ENCODE measurements at places on chromosomes 5 and 9.
A peak's percentile ranks its signal among the peaks of the same experiment; 100 is the strongest.

DNA sequence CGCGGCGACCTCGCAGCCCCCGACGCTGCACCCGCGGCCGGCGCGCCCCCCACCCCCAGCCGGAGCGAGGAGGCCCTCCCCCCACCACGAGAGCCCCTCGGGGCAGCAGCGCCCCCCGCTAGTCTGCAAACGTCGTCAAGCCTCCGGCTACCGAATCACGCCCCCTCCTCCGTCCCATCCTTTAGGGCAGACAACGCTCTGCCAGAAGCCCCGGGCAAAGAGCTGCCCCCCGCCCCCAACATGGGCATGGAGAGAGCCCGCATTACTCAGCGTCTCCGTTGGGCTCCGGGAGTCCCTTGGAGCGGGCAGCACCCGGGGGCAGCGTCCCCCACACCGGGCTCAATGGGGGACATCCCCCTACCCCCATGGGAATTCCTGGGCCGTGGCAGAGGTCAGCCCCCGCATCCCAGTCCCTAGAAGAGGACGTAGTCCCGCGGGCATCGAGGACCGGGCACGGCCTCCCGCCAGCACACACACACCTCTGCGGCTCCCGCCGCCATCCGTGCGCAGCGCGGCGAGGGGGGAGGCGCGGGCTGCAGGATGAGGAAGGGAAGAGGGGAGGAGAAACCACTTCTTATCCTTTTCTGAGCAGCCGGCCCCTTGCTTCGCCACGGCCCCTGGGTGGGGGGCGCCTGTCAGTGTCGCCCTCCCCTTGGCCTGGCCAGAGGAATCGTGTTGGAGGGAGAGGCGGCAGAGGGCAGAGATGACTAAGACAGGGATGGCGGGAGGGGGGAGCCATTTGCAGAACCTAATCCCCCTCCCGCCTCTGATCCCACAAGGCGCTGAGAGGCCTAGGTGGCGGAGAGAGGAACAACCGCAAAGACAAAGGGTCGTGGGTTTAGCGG lies 750 bp downstream of the DNM1 start:
- DNase-seq, result peak; percentile 27

- no peak for DNase-seq
Measured at GRCh38 chr5:76341651-76342334, 61.3 kb upstream of the IQGAP2 start.

DNA sequence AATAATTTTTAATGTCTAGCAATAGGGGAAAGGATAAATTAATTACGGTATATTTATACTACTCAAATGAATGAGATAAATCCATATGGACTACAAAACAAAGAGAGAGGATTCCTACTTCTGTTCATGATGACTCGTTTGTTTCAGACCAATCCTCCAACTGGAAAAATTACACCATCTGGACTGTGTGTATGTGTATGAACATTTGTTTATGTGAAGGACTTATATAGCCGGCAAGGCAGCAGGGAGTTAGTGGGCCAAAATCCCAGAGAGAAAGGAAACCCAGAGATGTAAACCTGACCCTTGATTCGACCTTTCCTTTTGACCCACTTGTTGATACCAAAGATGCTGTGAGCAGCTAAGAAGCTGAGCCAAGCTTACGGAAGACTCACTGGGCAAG lies 20.1 kb downstream of the PDE6A start:
- no peak for DNase-seq

DNA sequence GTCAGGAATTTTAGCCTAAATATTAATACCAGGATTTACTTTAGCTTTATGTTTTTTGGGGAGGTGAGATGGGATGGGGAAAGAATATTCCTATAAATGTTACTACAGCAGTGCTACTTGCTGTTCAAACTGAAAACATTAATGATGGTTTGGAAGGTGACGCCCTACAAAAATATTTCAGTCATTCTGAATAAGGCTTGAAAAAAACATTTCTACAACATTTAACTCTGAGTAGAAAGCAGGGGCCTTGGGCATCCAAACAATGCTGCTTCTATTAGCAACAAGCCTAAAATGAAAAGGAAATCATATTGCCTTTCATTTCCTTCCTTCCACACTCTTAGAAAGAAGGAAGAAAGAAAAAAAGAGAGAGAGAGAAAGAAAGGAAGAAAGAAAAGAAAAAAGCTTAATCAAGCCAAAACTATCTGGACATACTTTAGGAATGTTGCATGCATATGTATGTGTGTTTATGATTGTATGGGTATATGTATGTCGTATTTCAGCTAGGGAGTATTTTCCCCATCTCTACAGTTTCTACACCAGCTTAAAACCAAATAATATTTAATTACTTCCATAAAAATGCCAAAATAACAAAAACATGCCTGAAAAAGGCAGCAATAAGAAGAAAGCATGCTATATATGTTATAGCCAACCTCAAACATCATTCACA lies 16.3 kb upstream of the DAB2 start:
- DNase-seq, result no peak

- DNase-seq, result no peak
Measured at GRCh38 chr9:99004717-99005460, 61.2 kb downstream of the COL15A1 start.

DNA sequence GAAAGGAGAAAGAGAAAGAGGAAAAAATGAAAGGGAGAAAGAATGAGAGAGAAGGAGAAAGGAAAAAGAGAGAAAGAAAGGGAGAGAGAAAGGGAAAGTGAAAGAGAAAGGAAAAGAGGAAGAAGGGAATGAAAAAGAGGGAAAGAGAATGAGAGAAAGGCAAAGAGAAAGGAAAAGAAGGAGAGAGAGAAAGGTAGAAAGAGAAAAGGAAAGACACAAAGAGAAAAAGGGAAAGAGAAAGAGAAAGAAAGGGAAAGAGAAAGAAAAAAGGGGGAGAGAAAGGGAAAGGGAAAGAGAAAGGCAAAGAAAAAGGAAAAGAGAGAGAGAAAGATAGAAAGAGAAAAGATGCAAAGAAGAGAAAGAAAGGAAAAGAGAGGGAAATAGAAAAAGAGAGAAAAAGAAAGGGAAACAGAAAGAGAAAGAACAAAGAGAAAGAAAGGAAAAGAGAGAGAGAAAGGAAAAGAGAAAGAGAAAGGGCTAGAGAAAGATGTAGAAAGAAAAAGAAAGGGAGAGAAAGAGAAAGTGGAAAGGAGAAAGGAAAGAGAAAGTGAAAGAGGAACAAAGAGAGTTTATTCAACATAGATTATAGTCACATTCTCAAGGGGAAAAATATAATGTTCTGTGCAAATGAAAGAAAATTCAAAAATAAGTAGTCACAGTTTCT lies 165.2 kb downstream of the TMEM38B start:
- no peak for DNase-seq

DNA sequence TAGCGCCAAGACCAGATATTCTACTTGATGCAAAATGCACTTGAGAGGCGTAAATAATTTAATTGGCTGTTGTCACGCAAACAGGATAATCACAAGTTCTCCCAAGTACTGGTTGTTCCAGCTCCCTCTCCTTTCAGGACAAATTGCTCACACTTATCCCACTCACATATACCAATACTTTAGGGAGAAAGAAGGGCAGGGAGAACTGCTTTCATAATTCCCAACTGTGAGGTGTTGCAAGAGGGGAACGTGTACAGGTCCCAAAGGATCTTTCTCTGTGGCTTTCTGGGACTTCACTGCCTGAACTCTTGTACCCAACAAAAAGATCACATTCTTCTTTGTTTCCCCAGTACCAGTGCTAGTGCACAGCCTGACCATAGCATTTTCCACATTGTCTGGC lies 21.5 kb upstream of the TGFBI start:
- no peak for DNase-seq

DNA sequence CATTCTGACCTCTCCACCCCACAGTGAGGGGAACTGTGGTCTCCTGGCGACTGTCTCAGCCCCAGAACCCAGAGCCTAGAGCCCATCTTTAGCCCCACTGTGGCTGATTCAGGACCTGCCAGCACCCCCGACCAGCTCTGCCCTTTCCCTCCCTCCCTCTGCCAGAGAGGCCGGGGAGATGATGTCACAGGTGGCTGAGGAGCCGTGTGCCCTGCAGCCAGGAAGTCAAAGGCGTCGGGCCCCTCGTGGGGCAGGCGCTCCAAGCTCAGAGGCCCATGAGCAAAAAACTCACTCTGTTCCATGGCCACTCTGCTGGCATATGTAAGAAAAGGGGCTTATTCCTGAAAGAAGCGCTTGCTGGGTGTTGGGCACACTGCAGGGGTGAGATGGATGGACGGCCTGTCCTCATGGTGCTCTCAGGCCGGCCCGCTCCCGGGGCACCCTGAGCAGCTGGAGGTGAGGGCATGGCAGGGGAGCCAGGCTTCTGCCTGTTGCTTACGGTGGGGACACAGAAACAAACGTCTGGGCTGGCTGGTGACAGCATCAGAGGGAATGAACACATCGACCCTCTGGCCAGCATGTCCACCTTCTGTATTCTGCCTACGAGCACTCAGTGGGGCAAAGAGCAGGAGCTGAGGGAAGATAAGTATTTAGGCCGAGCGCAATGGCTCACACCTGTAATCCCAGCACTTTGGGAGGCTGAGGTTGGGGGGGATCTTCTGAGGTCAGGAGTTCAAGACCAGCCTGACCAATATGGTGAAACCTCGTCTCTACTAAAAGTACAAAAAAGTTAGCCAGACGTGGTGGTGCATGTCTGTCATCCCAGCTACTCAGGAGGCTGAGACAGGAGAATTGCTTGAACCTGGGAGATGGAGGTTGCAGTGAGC lies 41.1 kb downstream of the LAMC3 start:
- DNase-seq, result no peak

DNA sequence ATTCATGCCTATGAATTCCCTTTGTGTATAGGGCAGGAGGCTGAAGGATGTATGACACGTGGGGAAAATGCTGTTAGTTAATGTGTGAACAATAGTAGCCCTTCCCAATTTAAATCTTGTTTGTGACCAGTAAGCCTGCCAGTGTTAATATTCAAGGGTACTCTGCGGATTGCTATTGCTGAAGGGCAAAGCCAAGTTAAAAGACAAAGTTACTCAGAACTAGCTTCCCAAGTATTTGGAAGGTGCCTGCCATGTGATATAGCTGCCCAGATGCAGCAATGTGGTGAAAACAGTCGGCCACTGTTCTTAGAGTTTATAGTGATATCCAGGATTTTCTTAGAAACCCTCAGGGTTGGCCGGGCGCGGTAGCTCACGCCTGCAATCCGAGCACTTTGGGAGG lies 34.6 kb downstream of the MARVELD2 start:
- no peak for DNase-seq

DNA sequence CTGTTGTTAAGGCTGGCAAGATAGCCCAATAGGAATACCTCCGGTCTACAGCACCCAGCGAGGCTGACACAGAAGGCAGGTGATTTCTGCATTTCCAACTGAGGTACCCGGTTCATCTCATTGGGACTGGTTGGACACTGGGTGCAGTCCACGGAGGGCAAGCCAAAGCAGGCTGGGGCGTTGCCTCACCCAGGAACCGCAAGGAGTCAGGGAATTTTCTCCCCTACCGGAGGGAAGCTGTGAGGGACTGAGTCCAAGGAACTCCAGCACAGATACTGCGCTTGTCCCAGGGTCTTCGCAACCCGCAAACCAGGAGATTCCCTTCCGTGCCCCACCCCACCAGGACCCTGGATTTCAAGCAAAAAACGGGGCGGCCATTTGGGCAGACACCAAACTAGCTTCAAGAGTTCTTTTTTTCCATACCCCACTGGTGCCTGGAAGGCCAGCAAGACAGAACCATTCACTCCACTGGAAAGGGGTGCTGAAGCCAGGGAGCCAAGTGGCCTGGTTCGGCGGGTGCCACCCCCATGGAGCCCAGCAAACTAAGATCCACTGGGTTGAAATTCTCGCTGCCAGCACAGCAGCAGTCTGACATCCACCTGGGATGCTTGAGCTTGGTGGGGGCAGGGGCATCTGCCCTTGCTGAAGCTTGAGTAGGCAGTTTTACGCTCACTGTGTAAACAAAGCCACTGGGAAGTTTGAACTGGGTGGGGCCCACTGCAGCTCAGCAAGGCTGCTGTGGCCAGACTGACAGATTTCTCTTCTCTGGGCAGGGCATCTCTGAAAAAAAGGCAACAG lies 647.2 kb downstream of the BNC2 start:
- no peak for DNase-seq

DNA sequence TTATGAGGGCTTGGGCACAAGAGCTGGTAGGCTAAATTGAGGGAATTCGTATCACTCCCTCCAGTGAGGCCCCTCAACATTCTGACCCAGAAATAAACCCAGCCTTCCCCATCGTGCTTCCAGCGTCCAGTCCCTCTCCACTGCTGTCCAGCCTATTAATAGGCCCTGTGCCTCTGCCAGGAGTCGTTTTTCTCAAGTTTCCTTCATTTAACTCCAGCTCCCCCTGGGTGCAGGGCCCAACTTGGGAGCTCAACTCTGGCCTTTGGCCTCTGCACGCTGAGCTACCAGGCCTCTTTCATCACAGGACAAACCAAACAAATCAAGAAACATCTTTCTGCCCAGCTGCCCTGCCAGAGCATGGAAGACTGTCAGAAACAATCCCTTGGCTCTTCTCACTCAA lies 10.0 kb downstream of the HBEGF start:
- DNase-seq, result no peak

- DNase-seq, result no peak
Measured at GRCh38 chr9:96596601-96597111, 23.0 kb downstream of the CDC14B start.

DNA sequence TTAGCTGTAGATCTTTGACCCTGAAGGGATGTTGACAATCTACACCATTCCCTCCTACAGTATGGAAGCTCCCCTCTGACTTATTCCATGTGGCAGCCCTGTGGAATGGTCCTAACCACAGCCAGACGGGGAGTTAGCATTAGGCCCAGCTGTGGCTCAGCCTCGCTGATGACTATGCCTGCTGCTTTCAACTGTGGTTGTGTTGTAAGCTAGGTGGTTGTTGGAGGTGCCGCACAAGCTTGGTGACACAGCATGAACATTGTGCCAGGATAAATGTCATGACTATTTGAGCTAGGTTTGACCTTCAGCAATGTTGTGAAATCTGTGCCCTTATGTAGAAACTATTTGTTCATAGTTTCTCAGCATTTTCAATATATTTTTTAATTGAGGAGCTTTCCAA lies 40.6 kb downstream of the SGCD start:
- DNase-seq, result no peak

DNA sequence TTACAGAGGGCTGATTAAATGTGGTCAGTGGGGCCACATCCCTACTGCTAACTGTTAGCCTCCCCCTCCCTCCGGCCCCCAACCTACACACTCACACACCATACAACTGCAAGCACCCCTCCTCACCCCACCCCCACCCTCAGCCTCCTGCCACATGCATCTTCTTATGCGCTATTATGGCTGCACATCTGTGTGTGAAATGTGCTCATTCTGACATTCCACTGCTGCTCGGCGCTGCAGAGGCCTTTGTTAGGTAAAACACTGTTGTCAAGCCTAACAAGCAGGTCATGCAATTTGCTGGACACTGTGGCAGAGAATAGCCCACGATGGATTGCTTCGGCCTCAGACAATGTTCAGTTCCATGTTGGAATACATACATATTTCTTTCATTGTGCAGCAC lies 173.6 kb downstream of the NR2F1-AS1 start:
- DNase-seq, result no peak

GRCh38 chr5:150065886-150066285 lies 20.5 kb downstream of the CSF1R start:
- no peak for DNase-seq

DNA sequence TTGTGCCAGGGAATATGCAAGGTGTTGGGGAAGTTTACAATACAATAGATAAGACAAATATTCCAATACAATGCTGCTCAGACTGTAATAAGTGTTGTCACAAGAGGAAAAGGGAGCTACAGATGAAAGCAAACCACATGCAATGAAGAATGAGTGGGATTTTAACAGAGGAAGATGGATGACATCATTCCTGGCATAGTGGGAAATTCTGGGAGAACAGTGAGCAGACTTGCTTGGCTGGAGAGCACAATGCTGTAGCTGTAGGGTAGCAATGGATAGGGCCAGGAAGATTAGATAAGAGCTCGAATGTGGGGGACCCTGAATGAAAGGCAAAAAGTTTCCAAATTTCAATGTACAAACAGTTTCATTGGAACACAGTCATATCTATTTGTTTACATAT lies 9.5 kb upstream of the DPYSL3 start:
- no peak for DNase-seq

GRCh38 chr9:26369093-26369492 lies 523.5 kb downstream of the CAAP1 start:
- DNase-seq, result no peak

Data from NCI-H2227 treated with DMSO at 0.1 percent for 48 hours (cell line).